Activated naive CD8-positive, alpha-beta T cell treated with anti-CD3 and anti-CD28 coated beads, Interleukin-2, amount 50 U/mL, for 24 hours (primary cell): ENCODE measurements at places on chromosomes 3 and 15.

GRCh38 chr3:167318996-167319615 lies 61.0 kb downstream of the ZBBX start:
- no peak for DNase-seq

DNA sequence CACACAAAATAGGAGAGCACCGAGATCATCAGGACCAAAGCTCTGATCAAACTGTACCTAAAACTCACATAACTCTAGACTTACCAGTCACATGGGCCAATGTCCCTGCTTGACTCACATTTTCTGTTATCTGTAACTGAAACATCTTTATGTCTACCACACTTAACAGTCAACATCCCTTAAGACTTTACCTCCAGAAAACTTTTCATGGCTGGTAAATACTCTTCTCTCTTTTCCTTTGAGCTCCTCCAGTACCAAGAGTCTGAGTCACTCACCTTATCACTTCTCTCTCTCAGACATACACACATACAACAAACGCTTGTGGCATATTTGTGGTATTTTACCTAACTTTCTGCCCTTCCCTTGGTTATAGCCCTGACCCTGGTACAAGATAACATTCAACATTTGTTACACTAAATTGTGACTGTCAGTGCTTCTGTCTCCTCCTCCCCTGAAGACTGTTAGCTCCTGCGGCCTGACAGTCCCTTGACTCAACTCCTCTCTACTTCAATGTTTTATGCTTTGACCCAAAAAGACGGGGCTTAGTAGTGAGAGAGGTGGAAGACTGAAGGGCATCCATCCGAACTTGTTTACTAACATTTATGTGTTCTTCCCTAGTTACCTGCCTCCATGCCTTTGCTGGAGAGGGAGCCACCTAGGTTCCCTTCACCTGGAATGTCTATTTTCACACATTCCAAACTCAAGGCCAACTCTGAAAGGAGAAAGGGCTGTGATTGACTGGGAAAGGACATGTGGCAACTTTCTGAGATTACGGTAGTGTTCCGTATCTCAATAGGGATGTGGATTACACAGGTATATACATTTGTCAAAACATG lies 3.7 kb upstream of the EFHB start:
- DNase-seq = no peak

- no peak for DNase-seq
Measured at GRCh38 chr3:197546307-197547085, 9.3 kb downstream of the BDH1 start.

- no peak for DNase-seq
Measured at GRCh38 chr3:5285439-5285838, 97.9 kb downstream of the EDEM1 start.

GRCh38 chr15:62648954-62649353 lies 393.6 kb upstream of the TPM1 start:
- DNase-seq = no peak

GRCh38 chr3:184616436-184616835 lies 54.9 kb downstream of the EPHB3 start:
- no peak for DNase-seq

DNA sequence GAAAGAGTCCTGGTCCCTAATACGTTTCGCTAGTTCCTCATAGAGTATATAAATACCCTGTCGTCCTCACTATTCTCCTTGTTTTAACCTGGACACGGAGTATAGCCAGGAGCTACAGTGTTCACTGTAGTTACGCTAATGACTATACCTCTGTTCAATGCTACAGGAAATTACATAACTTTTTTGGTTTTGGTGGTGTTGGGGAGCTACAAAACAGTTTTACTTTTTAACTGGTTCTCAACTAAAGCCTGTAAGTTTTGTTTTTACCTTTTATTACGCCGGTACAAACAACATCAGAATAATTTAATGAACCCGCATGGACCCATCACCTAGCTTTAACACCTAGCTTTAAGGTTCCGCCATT lies 1.5 kb downstream of the LMLN start:
- no peak for DNase-seq

DNA sequence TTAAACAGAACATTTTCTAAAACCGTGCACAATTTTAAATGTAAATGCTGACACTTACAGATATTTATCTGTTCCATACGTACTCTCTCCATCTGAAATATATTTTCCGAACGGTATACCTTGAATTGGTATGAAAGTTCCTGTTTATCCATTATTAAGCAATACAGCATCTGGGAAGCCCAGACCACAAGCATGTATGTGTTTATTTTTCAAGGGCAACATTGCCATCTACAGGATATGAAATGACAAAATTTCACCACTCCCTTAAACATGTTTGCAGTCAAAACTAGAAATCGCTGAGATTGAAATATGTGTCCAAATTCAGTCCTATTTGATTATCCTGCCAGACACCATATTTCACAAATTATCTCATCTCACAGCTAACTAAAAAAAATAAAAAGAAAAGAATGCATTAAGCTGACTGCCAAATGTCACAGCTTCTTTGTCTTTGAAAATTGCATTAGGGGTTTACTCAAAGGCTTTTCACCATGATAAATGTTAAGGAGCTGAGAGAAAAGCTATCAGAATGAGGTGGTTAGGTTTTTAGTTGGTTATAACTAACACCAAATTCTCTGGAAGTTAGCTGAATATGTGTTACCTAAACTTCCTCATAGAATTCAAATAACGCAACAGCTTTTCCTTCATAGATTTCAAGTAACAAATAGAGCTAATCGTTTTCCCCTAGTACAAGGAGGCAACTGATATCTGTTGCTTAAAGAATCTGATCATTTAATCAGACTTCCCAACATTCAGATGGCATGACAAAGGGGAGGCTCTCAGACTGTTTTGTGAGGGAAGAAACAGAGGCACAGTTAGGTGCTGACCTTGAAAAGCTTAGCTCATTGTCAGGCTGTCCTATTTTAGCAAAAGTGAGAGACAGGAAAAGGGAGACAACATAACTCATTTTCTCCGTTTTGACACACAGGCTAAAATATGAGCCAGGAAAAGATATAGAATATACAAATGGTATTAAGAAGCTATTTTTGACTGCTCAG lies 533.1 kb downstream of the TBL1XR1 start:
- no peak for DNase-seq

DNA sequence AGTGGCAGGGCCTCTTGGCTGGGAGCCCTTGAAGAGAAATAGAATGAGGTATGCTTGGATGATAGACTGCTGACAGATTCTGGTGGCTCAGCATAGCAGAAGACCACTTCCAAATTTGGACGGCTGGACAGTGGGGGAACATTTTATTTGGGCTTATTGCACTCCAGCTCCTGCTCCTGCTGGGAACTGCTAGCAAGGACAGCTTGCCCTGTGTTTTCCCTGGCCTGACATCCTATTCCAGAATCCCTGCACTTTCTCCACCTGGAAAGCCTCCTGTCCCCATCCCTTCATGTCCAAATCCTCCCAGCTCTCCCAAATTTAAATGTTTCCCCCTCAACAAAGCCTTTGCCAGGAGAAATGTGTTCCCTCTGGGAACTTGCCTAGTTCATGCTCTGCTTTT lies 9.8 kb upstream of the COLQ start:
- no peak for DNase-seq

GRCh38 chr3:125045194-125045593 lies 10.6 kb downstream of the HEG1 start:
- DNase-seq = no peak

- DNase-seq = no peak
Measured at GRCh38 chr3:61117045-61117898, 134.0 kb downstream of the FHIT start.

GRCh38 chr3:150144191-150144708 lies 173.6 kb upstream of the PFN2 start:
- DNase-seq = no peak
